Stimulated activated CD8-positive, alpha-beta memory T cell treated with anti-CD3 and anti-CD28 coated beads, Interleukin-4, amount 100 ng/mL, for 4 hours (primary cell): ENCODE measurements at places on chromosomes 6 and 20.

DNA sequence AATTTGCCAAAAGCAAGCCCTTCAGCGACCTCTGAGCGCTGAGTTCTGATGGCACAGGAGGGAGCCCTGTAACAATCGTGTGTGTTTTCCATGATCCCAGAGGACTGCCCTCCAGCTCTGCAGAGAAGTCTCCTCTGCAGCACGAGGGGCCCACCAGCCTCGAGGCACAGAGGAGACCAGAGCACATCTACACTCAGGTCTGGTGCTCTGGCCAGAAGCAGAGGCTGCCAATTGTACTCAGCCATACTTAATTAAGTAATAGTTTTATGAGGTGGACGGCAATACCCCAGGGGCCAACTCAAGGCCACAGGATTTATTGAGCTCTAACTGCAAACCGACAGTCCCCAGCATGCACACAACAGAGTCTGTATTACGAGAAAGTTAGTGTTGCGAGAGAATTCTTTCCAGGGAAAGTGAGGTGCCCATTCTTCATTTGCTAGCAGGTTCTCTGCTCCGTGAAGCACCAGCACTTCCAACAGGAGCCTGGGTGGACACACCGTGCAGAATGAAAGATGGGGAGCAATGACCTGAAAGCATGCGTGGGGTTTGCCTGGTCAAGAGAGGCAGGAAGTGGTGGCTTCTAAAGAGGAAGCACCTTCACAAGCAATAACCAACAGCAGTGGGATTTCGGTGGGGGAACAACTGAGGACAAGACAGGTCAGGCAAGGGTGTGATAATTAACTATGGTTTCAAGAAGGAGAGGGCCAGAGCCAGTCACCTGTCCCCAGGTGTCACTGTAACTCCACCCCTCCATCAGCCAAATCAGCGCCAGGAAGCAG lies 92.8 kb upstream of the FOXC1 start:
- no peak for DNase-seq

- no peak for DNase-seq
Observed at GRCh38 chr6:37011656-37012378, 6.4 kb downstream of the FGD2 start.

DNA sequence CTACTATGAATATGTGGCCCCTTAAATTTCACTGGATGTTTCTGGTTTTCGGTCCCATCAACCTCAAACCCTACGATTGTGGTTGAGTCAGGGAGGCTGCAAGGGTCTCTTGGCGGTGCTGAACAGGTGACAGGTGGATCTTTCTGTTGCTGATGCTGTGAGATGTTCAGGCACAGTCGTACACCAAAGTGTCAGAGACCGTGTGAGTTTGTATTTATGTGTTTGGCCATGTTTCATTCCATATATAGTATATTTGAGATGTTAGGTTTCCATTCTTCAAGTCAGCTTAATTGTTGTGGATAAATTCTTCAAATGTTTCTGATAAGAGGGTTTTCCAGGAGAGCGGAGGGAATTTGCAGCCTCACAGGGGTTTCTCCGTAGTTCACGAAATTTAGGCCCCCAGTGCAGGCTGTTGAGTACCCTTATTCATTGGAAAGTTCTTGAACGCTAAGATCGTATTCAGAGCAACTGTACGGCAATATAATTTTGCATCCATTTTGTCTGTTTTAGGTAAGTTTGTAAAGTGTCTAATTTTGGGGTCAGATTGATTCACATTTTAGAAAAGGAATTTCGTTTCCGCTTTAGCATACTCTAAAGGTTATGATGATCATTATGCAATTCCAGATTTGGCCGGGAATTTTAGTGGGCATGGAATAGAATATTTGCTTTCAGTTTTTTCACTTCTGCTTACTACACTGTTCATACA lies 1.2 kb downstream of the TAB2 start:
- DNase-seq, result no peak

DNA sequence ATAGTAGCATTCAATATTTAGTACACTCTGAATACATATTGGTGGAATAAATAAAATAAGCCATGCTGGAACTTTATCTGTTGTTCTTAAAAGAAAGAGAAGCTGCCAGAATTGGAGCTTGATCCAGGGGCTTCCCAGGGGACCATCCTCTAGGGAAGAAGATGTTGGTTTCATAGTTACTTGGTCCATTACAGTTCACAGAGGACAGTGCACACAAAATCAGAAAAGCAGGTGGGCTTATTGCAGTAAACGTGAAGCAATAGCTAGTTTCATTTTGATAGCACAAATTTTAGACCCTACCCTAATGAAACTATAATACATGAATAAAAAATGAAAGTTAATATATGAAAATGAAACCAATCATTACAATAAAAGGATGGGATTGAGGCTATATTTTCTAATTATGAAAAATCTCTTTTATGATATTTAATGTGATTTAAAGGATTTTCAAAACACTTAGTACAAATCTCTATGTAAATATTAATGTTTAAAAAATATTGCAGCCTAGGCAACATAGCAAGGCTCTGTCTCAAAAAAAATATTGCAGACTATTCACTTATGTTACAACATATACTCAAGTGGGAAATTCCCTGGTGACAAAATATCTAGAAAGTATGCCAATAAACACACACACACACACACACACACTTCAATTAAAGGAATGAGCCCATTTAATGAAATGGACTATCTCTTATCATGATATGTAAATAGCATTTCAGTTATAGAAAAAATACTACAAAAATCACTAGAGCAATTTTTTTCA lies 227.0 kb upstream of the MARCKS start:
- DNase-seq, result no peak

GRCh38 chr20:37939701-37940560 lies 37.0 kb downstream of the VSTM2L start:
- DNase-seq, result no peak
